ENCODE measurements at places on chromosomes 12 and 14.
A peak's percentile ranks its signal among the peaks of the same experiment; 100 is the strongest.

DNA sequence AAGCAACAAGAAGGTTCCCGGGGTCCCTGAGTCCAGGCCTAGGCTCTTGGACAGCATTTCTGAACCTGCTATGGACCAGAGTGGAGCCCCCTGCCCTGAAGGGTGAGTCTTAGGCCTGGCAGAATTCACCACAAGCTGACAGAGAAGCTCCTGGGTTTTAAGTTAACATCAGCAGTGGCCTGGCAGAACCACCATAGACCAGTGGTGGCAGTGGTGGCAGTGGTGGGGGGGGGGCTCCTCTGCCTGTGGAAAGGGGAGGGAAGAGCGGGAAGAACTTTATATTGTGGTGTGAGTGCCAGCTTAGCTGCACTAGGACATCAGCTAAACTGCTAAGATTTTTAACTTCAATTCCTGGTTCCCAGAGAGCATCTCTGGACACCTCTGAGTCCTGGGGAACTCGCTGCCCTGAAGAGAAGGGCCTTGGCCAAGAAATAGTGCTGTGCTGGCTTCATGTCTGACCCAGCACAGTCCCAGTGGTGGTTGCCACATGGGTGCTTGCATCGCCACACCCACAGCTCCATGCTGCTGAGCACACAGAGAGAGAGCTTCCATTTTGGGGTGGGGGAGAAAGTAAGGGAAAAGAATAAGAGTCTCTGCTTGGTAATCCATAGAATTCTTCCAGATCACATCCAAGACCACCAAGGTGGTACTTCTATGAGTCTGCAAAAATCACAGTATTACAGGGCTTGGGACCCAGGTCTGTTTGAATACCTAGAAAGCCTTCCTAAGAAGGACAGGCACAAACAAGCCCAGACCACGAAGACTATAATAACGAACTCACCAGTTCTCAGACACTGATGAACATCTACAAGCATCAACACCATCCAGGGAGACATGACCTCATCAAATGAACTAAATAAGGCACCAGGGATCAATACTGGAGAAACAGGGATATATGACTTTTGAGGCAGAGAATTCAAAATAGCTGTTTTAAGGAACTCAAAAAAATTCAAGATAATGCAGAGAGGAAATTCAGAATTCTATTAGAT, 20.4 kb upstream of the RNF212B start:
- no peak overlapping the region for H3K27ac ChIP-seq
- H3K36me3 ChIP-seq, result no peaks in the 10 kb centered on the region
- no peak for DNase-seq
- H3K4me3 ChIP-seq, result no peak overlapping the region

DNA sequence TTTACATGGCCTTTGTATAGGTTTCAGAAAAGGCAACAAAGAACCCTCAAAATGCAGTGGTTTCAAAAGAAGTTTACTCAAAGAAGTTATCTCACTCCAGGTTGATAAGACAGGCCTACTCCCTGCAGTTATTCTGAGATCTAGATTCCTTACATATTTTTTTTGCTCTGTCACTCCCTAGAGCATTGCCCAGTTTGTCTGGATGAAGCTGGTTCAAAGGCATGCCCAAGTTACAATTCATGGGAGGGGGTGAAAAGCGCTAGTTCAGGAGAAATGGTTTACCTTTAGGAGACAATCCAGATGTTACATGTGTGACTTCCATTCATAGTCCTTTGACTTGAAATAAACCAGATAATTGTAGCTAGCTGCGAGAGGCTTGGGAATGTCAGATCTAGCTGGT, 115.0 kb downstream of the TPH2 start:
- peaks cover 9% of the 10 kb centered on the region for H3K27me3 ChIP-seq
- no peak overlapping the region for H3K4me3 ChIP-seq
- H3K4me1 ChIP-seq, result no peaks in the 10 kb centered on the region
- no peak overlapping the region for H3K27ac ChIP-seq
- no peaks in the 10 kb centered on the region for H3K36me3 ChIP-seq

GRCh38 chr14:33045760-33046159, 107.1 kb downstream of the NPAS3 start:
- H3K4me3 ChIP-seq, result no peak overlapping the region
- H3K27me3 ChIP-seq, result no peaks in the 10 kb centered on the region

DNA sequence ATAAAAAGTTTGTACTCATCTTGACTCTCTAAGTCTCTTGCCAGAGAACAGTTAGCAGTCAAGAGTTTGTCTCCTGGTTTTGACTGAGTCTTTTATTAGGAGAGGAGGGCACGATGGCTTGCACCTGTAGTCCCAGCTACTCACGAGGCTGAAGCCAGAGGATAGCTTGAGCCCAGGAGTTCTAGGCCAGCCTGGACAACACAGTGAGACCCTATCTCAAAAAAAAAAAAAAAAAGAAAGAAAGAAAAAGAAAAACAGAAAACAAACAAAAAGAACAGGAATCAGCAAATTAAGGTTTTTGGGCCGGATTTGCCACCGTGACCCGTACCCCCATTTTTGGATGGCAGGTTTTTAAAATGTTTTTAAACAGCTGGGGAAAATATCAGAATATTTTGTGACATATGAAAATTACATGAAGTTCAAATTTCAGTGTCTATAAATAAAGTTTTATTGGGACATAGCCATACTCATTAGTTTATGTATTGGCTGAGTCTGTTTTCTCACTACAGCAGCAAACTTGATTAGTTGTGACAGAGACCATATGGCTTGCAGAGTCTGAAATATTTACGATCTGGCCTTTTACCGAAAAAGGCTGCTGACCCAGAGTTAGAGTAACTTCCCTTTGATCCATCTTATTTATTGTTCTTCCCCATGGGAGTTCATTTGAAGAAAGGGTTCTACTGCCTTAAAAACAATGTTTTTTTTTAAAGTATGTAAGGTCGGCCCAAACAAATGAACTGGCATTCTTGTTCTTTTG, 31.2 kb downstream of the VEZT start:
- H3K4me1 ChIP-seq, result peaks cover 4% of the 10 kb centered on the region
- H3K27ac ChIP-seq, result peak overlapping the region; percentile 17
- no peak for DNase-seq
- no peaks in the 10 kb centered on the region for H3K27me3 ChIP-seq

- no peaks in the 10 kb centered on the region for H3K27me3 ChIP-seq
- H3K4me3 ChIP-seq, result peak overlapping the region; percentile 46
These were observed 40.4 kb upstream of the LDHB start for GRCh38 chr12:21697904-21698630.

GRCh38 chr14:21070083-21070609, at the start of gene ARHGEF40:
Gene ARHGEF40 (plus strand): TSS chr14:21070304. CDS start chr14:21070397, 93 bp downstream.
- no peak for DNase-seq
- peaks cover 11% of the 10 kb centered on the region for H3K36me3 ChIP-seq
- peak within 1 kb of the TSS; percentile 92 for H3K27ac ChIP-seq

DNA sequence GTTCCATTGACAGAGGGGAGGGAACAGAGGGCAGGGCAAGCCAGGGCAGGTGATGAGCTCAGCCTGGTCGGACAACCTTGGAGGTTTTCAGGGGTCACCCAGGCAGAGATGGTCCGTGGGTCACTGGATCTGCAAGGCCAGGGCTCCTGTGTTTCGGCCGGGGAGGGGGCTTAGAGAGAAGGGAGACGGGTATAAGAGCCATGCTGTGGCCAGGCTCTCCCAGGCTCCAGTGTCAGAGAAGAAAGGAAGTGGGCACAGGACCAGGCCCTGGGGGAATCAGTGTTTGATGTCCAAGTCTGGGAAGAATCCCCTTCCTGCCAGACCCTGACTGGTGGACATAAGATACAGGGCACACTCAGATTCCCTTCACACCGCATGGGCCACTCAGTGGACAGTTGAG, 36.9 kb downstream of the DIO3 start:
- H3K27me3 ChIP-seq, result no peaks in the 10 kb centered on the region
- no peak for DNase-seq
- H3K36me3 ChIP-seq, result peaks cover 6% of the 10 kb centered on the region
- no peak overlapping the region for H3K4me3 ChIP-seq
- H3K27ac ChIP-seq, result peak overlapping the region; percentile 96

DNA sequence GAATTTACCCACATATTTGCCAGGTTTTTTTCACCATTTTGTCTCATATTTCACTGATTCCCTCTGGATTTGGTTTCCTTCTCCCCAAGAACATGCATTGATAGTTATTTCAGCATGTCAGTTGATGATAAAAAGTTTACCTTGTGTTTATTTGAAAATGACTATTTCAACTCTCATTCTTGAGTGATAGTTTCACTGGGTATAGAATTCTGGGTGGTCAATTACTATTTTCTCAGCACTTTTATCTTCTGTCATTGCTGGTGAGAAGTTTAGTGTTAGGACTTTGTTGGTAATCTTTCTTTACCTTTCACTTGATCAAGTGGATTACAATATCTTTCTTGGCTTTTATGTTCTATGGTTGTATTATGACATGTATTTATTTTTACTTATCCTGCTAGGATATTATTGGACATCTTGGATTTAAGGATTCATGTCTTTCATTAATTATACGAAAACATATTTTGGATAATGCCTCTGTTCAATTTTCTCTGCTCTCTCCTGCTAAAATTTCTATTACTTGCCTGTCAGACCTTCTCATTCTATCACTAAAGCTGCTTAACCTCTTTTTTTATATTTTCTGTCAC, 338.6 kb downstream of the MED13L start:
- peaks cover 13% of the 10 kb centered on the region for H3K27me3 ChIP-seq
- no peaks in the 10 kb centered on the region for H3K4me1 ChIP-seq
- peaks cover 6% of the 10 kb centered on the region for H3K36me3 ChIP-seq
- DNase-seq, result no peak
- no peak overlapping the region for H3K4me3 ChIP-seq

GRCh38 chr12:24997496-24997895, 48.6 kb upstream of the BCAT1 start:
- DNase-seq, result no peak
- H3K36me3 ChIP-seq, result no peaks in the 10 kb centered on the region
- no peak overlapping the region for H3K4me3 ChIP-seq
- peak overlapping the region; percentile 77 for H3K27ac ChIP-seq
- H3K27me3 ChIP-seq, result no peaks in the 10 kb centered on the region

DNA sequence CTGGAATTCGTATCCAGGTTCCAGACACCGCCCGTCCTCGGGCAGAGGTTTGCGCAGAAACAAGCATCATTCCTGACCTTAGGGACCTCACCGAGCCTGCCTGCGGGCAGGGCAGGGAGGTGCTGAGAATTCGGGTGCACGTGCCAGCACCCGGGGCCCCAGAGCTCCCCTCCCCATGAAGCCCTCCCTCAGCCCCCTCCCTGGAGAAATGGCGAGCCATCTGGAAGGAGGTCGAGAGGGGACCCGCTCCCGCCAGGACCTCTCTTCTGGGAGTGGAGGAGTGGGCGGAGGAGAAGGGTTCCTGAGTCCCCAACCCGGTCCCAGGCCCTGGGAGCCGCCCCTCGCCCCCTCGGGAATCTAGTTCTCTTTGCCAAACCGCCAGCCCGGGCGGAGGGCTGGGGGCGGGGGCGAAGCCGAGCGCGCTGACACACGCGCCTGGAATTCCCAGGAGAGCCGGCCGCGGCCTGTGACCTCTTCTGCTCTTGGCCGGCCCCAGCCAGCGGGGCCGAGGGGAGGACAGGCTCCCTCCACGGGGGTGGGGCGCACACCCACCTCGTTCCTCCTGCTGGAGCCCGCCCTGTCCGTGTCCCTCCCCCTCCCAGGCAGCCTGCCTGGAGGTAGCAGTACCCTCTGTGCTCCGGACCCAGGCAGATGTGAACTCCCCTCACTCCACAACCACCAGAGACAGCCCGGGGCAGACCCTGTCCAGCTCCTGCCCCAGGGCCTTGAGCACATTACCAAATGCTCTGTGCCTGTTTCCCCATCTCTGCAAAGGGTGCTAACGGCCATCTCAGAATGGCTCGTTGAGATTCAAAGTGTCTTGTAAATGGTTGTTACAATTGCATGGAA, 23.0 kb upstream of the GPR132 start:
- H3K27me3 ChIP-seq, result no peaks in the 10 kb centered on the region
- H3K36me3 ChIP-seq, result peaks cover 13% of the 10 kb centered on the region
- no peak overlapping the region for H3K27ac ChIP-seq
- H3K4me1 ChIP-seq, result peaks cover 27% of the 10 kb centered on the region
- peak overlapping the region; percentile 72 for H3K4me3 ChIP-seq

- H3K27ac ChIP-seq, result no peak overlapping the region
- H3K4me1 ChIP-seq, result no peaks in the 10 kb centered on the region
- peaks cover 10% of the 10 kb centered on the region for H3K27me3 ChIP-seq
- no peak overlapping the region for H3K4me3 ChIP-seq
- H3K36me3 ChIP-seq, result no peaks in the 10 kb centered on the region
These were observed 9.8 kb downstream of the DLK1 start for GRCh38 chr14:100736269-100737180.

DNA sequence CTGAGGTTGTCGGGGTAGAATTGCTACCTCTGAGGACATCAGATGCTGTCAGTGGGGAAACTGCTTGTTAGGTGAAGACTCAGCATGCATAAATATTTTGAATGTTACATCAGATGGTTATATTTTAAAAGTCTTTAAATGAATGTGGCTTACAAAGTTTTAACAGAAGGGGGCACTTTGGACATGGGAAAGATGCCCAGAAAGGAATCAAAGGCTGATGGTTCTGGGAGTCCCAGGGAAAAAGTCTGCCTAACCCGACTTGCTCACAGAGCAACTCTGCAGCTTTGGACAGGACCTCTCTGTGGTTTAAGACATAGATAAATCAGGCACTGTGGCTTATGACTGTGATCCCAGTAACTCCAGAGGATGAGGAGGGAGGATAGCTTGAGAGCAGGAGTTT, 474.9 kb downstream of the ATP23 start:
- H3K36me3 ChIP-seq, result no peaks in the 10 kb centered on the region
- no peaks in the 10 kb centered on the region for H3K4me1 ChIP-seq
- H3K4me3 ChIP-seq, result no peak overlapping the region
- no peak for DNase-seq

GRCh38 chr12:103012884-103013283, 55.4 kb downstream of the ASCL1 start:
- H3K27ac ChIP-seq, result no peak overlapping the region
- peaks cover 27% of the 10 kb centered on the region for H3K27me3 ChIP-seq
- H3K36me3 ChIP-seq, result no peaks in the 10 kb centered on the region
- H3K4me3 ChIP-seq, result no peak overlapping the region

- DNase-seq, result no peak
- H3K4me3 ChIP-seq, result no peak overlapping the region
- H3K27me3 ChIP-seq, result peaks cover 22% of the 10 kb centered on the region
- no peak overlapping the region for H3K27ac ChIP-seq
These were observed 16.7 kb downstream of the HMGA2 start for GRCh38 chr12:65840793-65841670.

DNA sequence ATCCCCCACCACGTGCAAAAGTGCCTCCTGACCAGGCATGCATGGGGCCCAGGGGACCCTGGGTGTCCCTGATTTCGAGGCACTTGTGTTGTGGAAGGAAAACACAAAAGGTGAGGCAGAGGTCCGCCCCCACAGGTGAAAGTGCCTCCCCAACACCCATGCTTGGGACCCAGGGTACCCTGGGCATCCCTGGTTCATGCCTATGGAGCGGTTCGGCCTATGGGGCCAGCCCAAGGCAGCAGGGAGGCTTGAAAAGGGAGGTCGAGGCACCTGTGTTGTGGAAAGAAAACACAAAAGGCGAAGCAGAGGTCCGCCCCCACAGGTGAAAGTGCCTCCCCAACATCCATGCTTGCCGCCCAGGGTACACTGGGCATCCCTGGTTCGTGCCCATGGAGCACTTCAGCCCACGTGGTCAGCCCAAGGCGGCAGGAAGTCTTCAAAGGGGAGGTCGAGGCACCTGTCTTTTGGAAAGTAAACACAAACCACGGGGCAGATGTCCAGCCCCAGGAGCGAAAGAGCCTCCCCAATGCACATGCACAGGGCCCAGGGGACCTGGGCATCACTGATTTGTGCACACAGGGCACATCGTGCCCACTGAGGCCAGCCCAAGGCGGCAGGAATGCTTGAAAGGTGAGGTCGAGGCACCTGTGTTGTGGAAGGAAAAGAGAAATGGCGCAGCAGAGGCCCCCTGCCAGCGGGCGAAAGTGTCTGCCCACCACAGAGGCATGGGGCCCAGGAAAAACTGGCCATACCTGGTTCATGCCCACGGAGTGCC, 375.5 kb downstream of the ALG10 start:
- no peaks in the 10 kb centered on the region for H3K36me3 ChIP-seq
- no peaks in the 10 kb centered on the region for H3K4me1 ChIP-seq
- no peaks in the 10 kb centered on the region for H3K27me3 ChIP-seq
- H3K27ac ChIP-seq, result no peak overlapping the region
- no peak overlapping the region for H3K4me3 ChIP-seq
- DNase-seq, result peak; percentile 1
